HFFc6 (cell line): ENCODE measurements at places on chromosomes 13 and 19. TPM values are rescaled to one million over a fixed set of nuclear protein-coding genes. Genes with fewer than 3 reads are reported as not detected.

Gene SBK2
- total RNA-seq, result not detected in 2 replicates

Gene CLC
- not detected in 3 replicates for total RNA-seq

DNA sequence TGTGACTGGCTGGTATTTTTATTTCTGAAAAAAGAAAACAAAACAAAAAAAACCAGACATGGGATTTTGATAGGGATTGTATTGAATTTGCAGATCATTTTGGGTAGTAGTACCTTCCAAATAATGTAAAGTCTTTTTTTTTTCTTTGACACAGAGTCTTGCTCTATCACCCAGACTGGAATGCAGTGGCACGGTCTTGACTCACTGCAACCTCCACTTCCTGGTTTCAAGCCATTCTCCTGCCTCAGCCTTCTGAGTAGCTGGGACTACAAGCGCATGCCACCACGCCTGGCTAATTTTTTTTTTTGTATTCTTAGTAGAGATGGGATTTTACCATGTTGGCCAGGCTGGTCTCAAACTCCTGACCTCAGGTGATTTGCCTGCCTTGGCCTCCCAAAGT, 4.2 kb downstream of the ZNF101 start:
- no peak for DNase-seq

Gene ZNF566
- 6.0 to 7.4 TPM (median 6.3 TPM) in 3 replicates for total RNA-seq

DNA sequence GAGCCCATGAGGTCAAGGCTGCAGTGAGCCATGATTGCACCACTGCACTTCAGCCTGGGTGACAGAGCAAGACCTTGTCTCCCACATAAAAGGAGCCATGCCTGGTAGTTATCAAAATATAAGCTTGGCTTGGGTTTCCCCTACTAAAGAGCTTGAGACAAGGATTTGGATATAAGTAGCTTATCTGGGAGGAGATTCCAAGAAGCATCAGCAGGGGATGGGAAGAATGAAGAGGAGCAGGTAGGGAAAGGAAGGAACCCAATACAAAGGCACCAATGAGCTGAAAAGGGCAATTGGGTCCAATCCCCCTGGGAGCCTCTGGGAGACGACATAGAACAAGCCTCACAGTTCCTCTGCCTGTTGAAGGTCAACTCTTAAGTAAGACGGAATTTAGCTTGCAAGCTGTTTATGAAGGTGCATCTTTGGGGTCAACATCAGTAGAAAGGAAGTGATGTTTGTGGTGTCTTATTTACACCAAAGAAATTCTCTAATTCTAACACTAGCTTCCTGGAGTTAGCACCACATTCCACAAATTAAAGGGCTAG, 7.4 kb upstream of the CLEC4G start:
- no peak for DNase-seq

GRCh38 chr19:33248553-33248953, 22.9 kb upstream of the SLC7A10 start:
- DNase-seq, result no peak

GRCh38 chr19:18419699-18420460, 682 bp downstream of the SSBP4 start:
- DNase-seq, result no peak

Gene ZNF558
- 10.1 to 11.8 TPM (median 11.0 TPM) in 3 replicates for total RNA-seq

- no peak for DNase-seq
Measured at GRCh38 chr13:22454586-22454985, 726.2 kb upstream of the SGCG start.

GRCh38 chr19:5376928-5377327, 36.3 kb upstream of the PTPRS start:
- DNase-seq, result no peak

Gene ONECUT3
- not detected in 2 replicates for total RNA-seq

Gene EPSTI1
- 0.64 to 1.5 TPM (median 0.76 TPM) in 3 replicates for total RNA-seq

DNA sequence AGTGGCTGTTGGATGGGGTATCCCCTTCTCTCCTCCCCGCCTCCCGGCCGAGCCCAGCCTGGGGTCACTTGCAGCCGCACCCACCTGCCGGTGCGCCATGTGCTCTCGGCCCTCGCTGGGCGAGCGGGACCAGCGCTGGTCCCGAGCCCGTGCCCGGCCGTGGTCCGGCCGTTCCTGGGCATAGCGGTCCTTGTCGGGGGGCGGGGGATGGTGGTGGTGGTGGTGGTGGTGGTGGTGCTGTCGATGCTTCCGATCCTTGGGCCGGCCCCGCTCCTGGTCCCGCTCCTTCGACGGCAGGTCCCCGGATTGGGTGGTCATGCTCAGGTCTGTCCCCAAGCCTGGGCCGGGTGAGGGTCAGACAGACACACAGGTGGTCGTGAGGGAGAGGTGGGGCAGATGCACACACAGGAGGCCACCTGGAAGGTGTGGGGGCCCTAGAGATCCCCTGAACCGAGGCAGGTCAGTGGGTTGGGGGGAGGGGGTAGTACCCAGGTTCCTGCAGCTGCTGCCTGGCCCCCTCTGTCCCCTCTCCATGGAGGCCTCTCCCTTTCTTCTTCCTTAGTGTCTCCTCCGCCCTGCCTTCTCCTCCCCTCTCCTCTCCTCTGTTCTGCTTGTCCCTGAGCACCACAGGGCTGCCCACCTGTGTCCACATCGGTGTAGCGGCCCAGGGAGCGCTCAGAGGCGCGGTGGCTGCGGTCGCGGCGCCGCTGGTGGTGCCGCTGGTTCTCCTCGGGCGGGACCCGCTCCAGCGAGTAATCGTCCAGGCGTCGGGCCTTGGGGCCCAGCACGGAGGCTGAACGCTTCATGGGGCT, 58.7 kb downstream of the IER2 start:
- DNase-seq, result no peak

DNA sequence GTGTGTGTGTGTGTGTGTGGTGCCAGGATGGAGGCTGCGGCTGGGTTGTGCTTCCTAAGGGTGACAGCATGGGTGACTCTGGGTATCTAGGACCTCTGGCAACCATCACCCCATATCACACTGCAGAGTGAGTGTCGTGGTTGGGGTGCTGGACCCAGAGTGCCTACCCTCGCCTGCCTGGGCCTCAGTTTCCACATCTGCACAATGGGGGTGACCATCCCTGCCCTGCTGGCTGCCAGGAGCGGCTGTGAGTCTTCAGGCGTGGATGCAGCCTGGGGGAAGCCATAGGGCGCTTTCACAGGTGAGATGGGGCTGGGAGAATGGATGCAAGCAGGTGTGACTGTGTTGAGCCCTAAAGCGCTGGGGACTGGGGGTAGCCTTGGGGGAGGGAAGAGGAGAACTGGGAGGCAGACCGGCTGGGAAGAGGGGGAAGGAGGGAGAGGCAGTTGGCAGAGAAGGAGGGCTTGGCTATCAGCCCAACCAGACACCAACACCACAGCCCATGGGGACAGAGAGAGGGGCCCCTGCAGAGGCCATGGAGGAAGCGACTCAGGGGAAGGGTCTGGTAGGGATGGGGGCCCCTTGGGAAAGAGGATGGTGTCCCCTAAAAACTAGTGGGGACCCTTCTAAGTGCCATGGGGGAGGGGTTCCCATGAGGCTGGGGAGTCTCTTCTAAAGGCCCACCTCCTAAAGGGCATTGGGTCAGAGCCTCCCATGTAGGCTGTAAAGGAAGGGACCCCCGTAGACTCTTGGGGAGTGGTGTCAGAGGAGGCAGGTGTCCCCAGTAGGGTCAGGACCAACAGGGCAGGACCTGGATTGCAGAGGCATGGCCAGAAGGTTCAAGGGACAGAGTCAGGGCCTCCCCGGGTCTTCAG, 1.7 kb downstream of the PLPPR2 start:
- DNase-seq, result no peak

Gene SIGLEC8
- total RNA-seq, result not detected in 3 replicates

Gene ADGRE2
- not detected in 3 replicates for total RNA-seq

DNA sequence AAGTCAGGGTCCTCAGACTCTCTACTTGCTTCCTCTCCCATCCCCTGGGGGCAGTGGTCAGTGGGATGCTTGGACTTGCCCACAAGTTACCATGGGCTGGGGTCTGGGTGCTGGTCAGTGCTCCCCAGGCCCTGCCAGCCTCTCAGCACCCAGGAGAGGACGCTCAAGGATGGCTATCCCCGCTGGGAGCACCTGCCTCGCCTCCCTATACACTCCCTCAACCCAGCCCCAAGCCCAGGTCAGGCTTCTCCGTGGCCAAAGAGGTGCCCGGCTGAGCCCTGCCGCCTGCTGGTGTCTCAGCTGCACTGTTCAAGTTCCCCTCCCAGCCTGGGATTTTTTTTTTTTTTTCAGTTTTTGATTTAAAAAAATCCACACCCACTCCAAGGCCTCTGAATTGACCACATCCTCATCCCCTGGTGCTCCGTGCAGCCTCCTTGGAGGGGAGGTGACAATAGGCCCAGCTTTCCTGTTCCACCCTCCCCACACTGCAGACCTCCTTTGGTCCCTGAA, 10.8 kb downstream of the F2RL3 start:
- DNase-seq, result no peak

Gene DHDH
- not detected in 2 replicates for total RNA-seq

Gene KLK15
- not detected in 3 replicates for total RNA-seq

GRCh38 chr13:41624041-41624440, 166.7 kb downstream of the RGCC start:
- no peak for DNase-seq

GRCh38 chr19:7529610-7530490, 5.7 kb upstream of the PNPLA6 start:
- no peak for DNase-seq

DNA sequence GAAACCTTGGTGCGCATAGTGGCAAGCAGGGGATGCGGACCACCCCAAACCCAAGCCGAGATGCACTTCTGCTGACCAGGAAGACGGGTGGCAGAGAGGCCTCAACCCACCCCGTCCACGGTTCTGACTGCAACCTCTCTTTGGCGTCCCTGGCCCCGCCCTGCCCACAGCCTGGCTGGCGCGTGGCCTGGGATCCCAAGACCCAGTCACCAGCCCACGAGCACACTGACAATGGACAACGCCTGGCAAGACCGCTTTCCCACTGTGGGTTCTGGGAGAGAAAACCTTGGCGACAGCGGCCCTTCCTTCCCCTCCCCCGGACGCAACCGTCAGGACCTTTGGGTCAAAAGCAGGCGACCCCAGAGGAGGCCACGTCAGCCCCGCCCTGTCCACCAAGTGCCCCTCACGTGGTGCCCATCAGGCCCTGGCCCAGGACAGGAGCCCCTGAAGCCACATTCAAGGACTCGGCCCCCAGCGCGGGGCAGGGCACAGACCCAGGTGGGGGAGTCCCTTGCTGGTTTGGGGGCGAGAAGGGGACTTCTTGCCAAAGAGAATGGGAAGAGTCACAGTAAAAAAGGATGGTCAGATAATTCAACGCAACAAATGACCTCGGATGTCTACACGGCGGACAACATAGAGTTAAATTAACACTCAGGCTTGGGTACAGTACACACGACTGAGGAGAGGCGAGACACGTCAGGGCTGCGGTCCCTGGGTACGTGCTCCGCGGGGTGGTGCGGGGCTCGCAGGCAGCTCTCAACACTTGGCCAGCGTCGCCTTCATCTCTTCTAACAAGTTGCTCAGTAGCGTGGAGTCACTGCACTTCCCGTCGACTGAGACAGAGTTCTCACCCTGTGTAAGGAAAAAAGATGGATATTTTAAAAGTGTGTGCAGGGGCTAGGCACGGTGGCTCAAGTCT, 5.0 kb downstream of the IZUMO4 start:
- DNase-seq, result no peak

DNA sequence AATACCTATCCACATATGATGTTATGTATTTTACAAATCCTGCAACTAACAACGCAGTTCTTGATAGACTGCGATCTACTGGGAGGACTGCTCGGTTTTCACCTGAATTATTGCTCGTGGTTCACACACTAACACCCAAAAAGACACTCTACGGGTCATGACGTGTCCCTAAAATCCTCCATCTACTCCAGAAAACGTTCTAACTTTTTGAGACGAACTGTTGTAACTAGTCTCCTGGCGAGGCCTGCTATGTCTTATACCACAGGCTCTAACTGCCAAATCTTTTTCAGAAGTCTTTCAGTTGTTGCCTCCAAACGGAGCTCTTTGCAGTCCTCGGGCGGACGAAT, 108.2 kb downstream of the KCNRG start:
- no peak for DNase-seq

DNA sequence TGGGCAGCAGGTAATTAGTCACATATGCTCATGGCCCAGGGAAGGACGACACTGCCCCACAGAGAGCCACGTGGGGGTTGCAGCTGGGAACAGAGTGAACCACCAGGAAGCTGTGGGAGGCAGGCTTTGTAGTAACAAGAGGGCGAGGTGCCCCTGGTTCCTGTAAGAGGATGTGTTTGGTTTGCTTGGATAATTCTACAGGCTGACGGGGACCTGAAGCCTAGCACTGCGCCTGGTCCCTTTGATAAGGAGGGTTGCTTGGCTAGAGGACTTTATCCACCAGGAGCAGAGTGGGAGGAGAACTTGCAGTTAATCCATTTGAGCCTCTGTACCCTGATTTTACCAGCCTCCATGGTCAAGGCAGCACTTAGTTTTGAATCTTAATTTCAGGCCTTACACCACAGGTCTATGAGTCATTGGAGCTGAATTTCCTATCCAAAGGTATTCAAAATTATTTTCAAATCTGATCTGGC, 67.4 kb upstream of the CLDN10 start:
- peak; percentile 8 for DNase-seq

Gene MYH14
- not detected in 3 replicates for total RNA-seq

- DNase-seq, result no peak
Measured at GRCh38 chr19:9952276-9952675, 16.0 kb upstream of the OLFM2 start.

Gene SLC25A41
- not detected in 3 replicates for total RNA-seq

DNA sequence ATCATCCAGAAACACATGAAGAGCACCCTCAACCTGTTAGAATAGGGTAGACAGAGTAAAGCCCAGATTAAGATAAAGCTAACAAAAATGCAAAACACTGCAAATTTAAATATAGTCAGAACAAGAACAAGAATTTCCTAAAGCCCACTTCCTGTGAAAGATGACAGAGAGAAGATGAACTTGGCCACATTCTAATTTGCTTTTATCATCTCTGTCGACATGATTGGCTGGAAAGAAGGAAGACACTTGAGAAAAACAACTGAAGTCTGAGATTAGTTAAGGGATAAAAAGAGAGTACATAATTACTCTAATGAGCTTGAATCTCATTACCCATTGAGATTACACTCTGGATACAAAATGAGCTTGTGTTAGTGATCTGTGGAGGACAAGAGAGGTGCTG, 537.6 kb downstream of the KLF5 start:
- DNase-seq, result no peak

DNA sequence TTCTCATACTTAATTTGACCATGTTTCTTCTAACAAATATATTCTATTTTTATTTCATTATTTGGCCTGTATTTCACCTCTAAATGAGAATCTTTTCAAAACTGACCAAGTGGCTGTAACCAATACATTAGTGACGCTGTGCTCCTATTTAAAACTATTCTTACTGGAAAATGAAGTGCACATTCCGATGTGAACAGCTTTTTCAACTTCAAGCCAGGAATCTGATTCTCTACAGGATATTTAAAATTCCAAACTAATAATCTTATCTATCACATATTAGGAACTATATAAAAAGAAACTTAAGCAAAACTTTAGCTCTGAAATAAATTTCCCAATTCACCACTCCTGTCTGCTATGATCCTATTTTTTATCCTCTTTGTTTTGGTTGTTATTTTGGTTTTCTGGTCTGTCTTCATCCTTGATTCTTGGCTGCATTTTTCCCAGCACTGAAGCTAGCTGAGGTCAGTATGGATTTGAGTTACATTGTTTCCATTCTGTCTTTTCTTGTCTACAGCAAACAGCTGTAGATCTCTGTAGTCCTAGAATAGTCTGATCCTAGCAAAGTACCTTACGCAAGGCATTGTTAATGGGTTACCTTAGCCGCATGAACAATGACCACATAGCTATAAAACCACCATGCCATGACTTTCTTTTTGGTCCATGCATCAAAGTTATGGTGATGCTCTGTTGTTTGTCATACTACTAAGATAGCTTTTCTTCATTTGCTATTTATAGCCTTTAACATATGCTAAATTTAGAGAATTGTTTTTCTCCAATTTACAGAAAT, 748.6 kb upstream of the SPRY2 start:
- no peak for DNase-seq

Gene FKBP8
- total RNA-seq, result 242 to 302 TPM (median 252 TPM) in 3 replicates

Gene MADCAM1
- total RNA-seq, result 0.17 to 0.27 TPM (median 0.22 TPM) in 3 replicates

Gene TDRD12
- 0.12 to 0.30 TPM in 2 of 3 replicates, not detected in the other for total RNA-seq

- DNase-seq, result no peak
Measured at GRCh38 chr19:20388706-20389225, 176.8 kb downstream of the ZNF737 start.
